ENCODE measurements at places on chromosomes 7 and 10.

GRCh38 chr10:7383442-7383841 lies 27.4 kb downstream of the SFMBT2 start:
- no peak for DNase-seq

GRCh38 chr10:103177123-103177522 lies 15.9 kb downstream of the NT5C2 start:
- no peak for DNase-seq

DNA sequence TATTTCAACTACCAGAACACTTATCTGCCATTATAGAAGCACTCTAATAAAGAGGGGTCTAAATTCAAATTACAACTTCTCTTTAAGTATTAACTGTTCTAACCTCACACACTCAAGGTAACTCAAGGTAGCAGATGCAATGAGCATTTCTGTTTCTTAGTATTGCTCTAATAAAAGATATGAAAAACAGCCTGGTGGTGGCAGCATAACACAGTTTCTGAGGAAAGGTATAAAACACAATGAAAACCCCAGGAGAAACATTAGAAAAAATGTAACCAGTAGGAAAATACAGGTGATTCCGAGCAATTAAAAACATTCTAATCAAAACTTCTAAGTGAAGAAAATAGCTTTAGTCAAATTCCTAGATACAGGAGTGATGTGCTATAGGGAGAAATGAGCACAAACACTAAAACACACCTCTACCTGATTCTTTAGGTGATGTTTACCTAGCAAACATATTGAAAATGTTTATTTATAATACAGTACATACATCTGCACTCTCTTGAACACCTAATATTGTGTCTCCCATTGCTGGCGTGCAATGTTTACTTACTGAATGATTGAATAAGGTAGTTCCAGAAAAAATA lies 3.5 kb downstream of the MKRN1 start:
- no peak for DNase-seq

DNA sequence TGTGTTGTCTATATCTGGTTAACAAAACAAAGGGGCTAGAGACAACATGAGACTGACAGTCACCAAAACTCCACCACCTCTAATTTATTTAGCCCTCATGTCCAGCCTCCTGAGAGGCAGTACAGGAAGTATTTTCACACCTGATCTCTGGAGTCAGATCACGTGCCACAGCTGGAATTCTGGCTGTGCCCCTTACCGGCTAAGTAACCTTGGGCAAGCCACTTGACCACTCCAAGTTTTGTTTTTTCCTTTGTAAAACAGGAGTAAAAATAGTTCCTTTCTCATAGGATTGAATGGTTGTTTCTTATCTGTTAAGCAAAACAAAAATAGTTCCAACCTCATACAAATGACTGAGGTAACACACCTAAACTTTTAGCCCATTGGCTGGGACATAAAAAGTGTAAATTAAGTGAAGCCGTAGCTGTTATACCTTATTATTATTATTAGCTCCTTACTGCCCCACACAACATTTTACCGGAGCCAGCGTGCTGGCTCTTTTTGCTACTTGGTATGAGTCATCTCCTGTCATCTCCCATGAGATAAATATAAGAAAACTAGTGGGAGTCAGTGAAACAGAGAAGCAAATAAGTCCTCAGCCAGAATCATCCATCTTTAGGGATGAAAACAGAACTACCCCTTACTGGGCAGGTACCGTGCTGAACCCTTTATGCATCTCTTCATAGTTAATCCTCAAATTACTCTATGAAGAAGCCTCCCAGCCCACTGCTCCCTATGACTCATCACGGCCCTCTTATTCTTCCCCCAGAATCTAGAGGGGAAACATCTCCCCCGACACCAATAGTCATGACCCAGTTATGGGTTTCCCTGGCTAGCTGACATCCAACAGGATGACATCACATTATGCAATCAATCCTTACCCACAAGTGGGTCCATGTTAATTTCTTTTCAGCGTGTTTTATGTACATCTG lies 44.9 kb downstream of the PPP1R3C start:
- no peak for DNase-seq

DNA sequence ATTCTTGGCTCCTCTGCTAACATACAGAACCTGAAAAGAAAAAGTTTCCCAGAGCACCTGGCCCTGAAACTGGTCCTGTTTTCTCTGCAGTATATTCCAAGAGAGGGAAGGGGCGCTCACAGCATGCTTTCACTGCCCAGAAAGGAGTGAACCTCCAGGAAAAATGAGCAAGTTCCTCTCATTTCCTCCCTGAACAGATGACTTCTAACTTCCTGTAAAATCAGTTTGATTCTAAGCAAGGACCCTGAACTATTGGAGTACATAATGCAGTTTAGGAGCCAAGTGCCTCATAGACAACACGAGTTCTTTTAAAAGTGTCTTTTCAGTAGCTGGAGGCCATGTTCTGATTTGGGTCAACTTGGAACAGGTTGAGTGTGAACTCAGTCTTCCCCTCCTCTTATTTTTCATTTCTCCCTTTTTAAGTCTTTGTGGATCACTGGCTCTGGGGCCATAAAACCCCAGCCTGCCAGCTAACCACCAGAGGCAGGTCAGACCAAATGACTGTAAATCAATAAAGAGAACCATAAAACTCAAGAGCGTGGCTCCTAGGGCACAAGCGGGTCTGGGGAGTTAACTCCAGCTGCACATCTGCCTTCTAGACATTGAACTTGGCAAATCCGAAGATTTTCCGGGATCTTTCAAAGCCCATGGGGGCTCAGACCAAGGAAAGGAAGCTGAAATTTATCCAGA lies 5.9 kb upstream of the LRRC18 start:
- DNase-seq: no peak

DNA sequence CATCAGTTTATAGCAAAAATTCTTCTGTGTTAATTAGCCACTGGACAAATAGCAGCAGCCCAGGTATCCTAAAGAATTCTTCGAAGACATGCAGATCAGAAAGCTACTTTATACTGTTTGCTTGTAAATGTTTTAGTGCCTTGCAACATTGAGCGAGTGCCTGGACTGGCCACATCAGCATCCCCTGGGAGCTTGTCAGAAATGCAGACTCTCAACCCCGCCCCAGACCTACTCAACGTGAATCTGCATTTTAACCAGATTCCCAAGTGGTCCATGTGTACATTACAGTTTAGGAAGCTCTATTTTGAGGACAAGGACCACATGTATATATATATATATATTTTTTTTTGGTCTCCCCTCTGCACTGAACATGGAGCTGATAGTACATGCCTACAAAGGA lies 18.5 kb upstream of the PLEKHS1 start:
- no peak for DNase-seq

All from activated CD8-positive, alpha-beta memory T cell treated with anti-CD3 and anti-CD28 coated beads for 48 hours (primary cell).